ENCODE measurements at places on chromosomes 13 and 19.

DNA sequence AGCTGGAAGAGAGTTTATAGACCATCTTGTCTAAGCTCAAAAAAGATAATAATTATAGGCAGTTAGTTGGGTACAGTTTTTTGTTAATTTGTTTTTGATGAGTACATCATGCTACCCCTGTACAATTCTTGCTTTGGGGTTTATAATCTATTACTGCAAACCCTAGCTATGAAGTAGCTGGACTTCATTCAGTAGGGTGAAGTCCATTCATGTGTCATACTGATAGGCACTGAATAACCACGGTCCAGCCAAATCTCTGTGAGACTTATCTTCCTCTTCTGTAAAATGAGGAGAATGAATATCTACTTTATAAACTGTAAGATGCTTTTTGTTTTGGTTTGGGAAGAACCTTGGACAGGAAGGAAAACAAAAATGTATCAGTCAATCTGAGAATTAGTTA, 19.5 kb downstream of the SLC46A3 start:
- DNase-seq, result no peak

- DNase-seq, result no peak
Measured at GRCh38 chr19:39986643-39987042, 10.2 kb upstream of the ZNF546 start.

DNA sequence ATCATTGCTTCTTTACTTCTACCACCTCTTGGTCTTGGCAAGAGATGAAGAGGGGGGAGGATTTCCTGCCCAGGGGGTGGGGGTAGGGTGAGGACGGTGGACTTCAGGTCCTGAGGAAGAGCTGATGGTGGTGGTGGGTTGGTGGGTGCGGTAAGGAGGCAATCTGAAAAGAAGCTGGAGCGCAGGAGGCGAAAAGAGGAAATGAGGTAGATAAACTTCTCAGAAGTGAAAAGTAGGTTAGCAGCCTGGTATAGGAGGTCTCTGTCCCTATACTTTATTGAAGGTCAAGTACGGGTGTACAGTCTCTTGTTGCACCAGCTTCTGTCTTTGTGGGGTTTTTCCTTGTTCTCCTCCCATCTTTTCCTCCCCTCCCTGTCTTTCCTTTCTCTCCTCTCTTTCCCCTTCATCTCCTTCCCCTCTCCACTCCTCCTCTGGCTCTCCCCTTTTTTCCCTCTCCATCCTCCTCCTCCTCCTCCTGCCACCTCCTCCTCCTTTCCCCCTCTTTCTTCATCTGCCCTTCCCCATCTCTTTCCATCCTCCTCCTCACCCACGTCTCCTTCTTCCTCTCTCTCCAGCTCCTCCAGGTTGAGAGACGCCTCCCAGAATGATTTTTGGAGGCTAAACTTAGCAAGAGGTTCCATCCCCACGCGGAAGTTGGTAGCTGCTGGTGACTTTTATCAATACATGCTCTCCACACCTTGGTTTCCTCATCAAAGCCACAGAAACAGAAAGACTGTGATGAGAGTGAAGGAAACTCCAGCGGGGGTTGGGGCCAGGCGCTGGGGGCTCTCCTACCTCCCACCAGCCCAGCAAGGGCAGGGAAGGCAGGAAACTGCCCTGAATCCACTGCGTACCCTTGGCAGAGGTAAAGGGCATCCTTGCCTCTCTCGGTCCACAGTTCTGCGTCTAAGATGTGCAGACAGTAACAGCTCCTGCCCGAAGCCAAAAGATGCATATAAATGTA, 15.3 kb downstream of the TNFSF14 start:
- DNase-seq, result no peak

GRCh38 chr13:110258876-110259631, 47.9 kb downstream of the COL4A1 start:
- DNase-seq, result peak; percentile 25

DNA sequence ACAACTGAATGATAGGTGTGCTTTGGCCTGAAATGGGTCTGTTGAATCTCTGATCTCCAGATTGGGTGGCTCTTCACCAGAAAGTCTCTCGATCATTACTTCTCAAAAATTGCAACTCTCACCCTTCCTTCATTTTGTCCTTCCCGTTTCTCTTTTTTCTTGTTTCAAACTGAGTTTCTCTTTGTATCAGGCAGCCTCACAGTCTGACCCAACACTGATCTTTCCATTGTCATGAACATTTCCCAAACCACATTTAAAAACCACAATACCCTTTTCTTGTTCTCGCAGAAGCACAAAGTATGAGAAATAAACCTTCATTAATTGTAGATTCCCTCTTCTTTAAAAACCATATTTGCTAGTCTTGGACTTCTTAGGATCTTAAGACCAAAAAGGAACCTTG, 33.6 kb upstream of the HMGB1 start:
- no peak for DNase-seq

DNA sequence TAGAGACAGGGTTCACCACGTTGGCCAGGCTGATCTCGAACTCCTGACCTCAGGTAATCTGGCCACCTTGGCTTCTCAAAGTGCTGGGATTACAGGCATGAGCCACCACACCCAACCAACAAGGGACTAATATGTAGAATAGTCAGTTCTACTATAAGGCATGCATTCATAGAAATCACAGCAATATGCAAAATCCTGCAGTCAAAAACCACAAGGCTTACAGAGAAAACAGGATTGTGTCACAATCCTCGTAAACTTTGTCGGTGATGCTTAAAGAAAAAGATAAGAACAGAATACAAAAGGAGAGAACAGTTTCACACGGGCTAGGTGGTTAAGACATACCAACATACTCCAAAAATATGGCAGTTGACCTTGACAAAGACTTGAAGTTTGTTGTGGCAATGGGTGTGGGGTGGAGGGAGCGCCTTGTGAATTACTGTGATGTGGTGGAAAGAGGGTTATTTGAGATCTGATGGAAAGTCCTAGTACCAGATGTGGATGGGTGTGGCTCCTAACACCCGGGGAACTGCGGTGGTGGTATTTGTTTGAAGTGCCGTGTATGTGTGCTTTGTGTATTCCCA, 12.4 kb downstream of the NOSIP start:
- no peak for DNase-seq

DNA sequence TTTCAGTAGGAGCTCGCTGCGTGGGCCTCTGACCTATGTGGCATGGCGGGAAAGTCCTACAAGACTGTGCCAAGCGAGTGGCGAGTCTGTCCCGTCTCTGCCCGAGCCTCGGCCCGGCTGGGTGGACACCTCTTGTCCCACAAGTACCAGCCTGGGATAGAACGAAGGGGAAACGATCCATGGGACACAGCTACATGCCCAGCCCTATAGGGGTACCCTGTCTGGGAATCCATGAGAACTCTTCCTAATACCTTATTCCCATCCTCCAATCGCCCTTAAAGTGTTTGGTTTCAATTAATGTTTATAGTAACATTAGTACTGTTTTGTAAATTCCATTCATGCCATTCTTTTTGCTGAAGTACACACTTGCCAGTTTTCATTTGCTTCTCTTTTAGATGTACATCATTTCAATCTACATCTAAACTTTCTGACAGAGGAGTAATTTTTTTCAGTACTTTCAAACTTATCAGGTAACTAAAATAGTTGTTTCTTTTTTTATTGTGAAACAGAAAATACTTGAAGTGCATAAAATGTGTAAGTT, 667 bp upstream of the ZNF790 start:
- no peak for DNase-seq

DNA sequence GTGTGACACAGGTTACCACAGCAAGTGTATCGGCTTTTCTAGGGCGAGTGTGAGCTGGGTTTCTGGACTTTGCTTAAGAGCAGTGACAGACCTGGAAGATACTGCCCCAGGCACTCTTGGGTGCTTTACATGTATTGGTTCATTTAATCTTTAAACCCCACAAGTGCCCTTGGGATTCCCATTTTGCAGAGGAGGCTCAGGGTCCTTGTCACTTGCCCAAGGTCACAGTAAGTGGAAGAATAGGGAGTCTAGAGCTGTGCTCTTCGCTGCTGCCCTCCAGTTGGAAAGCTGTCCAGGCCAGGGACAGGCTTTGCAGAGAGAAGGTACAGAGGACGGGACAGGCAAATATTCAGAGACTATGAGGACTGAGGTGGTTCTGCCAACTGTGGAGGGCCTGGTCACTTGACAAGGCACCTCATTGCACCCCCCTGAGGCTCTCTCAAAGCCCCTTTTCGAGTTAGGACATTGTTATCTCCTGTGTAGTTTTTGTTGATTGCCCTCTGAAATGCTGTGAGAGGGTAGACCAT, 42.4 kb downstream of the BBC3 start:
- no peak for DNase-seq

- DNase-seq, result no peak
Measured at GRCh38 chr13:78659732-78660494, 958 bp upstream of the OBI1 start.

DNA sequence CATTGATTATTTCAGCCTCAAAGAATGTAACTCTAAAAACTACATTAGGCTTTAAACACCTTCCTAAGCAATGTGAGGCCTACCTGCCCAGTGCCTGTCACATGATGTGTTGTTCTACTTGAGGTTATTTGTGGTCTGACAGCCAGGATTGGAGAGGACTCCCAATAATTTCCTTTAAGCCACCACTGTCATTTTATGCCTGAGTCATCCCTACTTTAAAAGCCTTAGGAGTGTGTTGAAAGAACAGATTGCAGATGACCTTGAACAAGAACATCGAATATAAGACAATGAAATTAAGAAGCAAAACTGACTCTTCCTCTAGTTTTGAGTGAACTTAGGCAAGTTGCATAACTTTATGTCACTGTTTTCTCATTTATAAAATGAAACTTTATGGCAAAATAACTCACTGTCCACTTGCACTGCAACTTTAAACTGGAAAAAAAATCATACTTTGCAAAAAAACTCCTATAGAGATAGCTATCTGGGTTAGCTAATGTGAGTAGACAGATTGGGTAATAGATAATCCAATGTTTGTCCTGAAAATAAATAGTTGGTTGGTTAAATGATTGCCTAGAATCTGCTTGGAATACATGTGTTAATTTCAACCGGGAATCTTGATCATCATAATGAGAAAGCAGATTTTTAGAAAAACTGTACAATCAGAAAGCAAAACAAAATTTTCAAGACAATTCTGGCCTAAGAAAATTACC, 361.2 kb downstream of the SUCLA2 start:
- no peak for DNase-seq

- DNase-seq, result peak; percentile 78
Measured at GRCh38 chr19:45994456-45994997, 740 bp upstream of the CCDC61 start.

GRCh38 chr13:32754179-32754578, 167.9 kb downstream of the PDS5B start:
- DNase-seq, result no peak

DNA sequence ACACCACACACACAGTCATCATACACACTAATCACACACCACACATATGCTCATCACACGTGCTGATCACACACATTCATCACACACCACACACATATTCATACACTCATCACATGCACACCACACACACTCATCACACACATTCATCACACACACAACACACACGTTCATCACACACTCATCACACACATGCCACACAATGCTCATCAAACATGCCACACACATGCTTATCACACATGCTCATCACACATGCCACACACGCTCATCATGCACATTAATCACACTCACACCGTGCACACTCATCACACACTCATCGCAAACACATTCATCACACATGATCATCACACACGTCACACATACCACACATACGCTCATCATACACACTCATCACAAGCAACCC, 47.5 kb downstream of the C1QTNF9 start:
- DNase-seq, result no peak

GRCh38 chr13:72850959-72851677, 69.2 kb downstream of the PIBF1 start:
- no peak for DNase-seq

- DNase-seq, result no peak
Measured at GRCh38 chr13:85500696-85501256, 298.4 kb downstream of the SLITRK6 start.

DNA sequence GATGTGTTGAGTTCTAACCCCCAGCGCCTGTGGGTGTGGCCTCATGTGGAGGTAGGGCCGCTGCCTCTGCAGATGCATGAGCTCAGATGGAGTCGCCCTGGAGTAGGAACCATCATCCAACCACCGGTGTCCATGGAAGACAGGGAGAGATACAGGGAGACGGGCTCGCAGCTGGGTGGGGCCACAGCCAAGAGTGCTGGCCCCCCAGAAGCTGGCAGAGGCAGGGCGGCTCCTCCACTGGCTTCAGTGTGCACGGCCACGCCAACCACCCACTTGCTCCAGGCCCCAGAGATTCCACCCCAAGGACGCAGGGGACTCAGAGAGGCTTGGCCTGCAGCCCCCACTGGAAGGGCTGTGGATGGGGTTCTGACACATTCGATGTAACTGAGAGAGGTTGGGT, 5.4 kb upstream of the MCF2L start:
- DNase-seq, result no peak

DNA sequence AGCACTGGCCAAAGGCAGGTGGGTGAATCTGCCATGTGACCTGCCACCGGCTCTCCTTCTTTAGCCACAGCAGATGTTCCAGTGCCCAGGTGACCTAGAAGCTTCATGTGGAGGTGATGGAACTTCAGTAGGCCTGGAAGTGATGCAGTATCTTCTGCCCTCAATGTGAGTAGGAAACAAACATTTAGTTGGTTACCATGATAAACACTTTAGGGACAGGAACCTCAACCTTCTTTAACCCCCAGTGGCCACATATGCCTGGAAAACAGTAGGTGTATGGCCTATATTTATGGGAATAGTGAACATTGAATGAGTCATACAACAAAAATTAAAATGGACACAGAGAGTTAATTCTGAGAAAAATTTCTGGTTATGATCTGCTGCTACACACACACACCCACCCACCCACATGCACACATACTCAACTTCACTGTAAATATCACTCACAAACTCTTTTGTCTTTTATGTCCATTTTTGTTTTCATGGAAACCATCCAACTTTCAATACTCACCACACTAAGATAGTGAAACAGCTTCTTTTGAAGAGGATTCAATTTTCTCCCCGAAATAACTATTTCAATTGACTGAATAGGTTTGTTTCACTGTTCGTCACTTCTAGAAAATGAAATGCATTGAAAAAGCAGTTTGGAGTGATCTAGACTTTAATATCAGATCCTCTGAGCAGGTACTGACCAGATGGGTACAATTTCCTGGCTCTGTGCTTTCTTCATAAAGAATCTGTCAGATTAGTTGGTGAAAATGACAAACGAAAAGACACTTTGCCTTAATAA, 97.3 kb downstream of the STARD13 start:
- no peak for DNase-seq

GRCh38 chr13:50711996-50712395, 131.5 kb downstream of the DLEU7 start:
- DNase-seq, result no peak

GRCh38 chr13:100870898-100871297, 196.3 kb upstream of the TMTC4 start:
- no peak for DNase-seq

- peak; percentile 77 for DNase-seq
Measured at GRCh38 chr19:13920940-13921747, 15.1 kb downstream of the CC2D1A start.

GRCh38 chr13:33799950-33800592, 17.9 kb upstream of the RFC3 start:
- peak; percentile 50 for DNase-seq

- no peak for DNase-seq
Measured at GRCh38 chr13:90320664-90321063, 1026.8 kb upstream of the MIR17HG start.

DNA sequence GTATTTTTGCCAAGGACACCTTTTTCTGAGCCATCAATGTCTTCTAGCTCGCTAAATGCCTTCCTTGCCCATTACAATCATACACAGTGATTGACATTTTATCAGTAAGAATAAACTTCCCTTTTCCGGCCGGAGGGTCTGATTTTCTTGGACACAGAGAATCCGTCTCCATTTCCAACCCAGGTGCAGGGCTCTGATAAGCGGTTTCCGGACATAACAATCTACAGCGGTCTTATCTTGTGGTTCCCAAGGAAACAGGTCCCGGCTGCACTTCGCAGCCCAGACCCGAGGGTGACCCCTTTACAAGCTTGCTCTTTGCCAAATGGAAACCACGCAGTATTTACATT, 5.1 kb upstream of the ZNF77 start:
- peak; percentile 73 for DNase-seq
